Heart left ventricle (tissue), 16 donors: ENCODE measurements at places on chromosomes 4 and X. TPM values are rescaled to one million over a fixed set of nuclear protein-coding genes. Genes with fewer than 3 reads are reported as not detected.

Gene CT45A10
- not detected for total RNA-seq

Gene STAP1
- 1.1 TPM for total RNA-seq

Gene RHOH
- total RNA-seq: not detected

Gene CTAG1A
- not detected for total RNA-seq

Gene NDUFB11
- 133 TPM for total RNA-seq

Gene FGFRL1
- total RNA-seq: 90.7 TPM

Gene MAGEB2
- total RNA-seq: not detected

Gene EMCN
- total RNA-seq: 26.9 TPM

Gene POU3F4
- total RNA-seq: not detected

Gene MAGEA12
- total RNA-seq: not detected

Gene SLC6A14
- total RNA-seq: not detected

Gene TENM3
- 6.1 TPM for total RNA-seq

Gene P2RY8
- total RNA-seq: 1.5 TPM

Gene HAND2
- total RNA-seq: 107 TPM

Gene SYTL5
- total RNA-seq: 0.09 TPM

Gene PRKX
- 8.3 TPM for total RNA-seq

Gene GC
- not detected for total RNA-seq

Gene PPA2
- total RNA-seq: 64.1 TPM

Gene PPEF2
- not detected for total RNA-seq

Gene TRO
- total RNA-seq: 2.4 TPM

Gene SOX3
- not detected for total RNA-seq

Gene SFRP2
- total RNA-seq: 0.23 TPM

Gene CPZ
- 0.36 TPM for total RNA-seq

Gene LUZP4
- not detected for total RNA-seq

Gene FGF5
- not detected for total RNA-seq

Gene SPON2
- total RNA-seq: 13.7 TPM

Gene MGARP
- 7.8 TPM for total RNA-seq

Gene MTTP
- 3.6 TPM for total RNA-seq

Gene TMEM156
- not detected for total RNA-seq

Gene DACH2
- total RNA-seq: not detected

Gene DGKQ
- total RNA-seq: 4.9 TPM

Gene PNPLA4
- 76.3 TPM for total RNA-seq

Gene S100G
- not detected for total RNA-seq

Gene PNMA6F
- total RNA-seq: not detected

Gene KANTR
- total RNA-seq: 9.2 TPM

Gene HTR2C
- total RNA-seq: not detected

Gene CLDN22
- total RNA-seq: not detected

Gene PABPC1L2A
- total RNA-seq: not detected

Gene CYBB
- total RNA-seq: 13.6 TPM

Gene CHRDL1
- total RNA-seq: 0.62 TPM

Gene SLC10A4
- total RNA-seq: 0.45 TPM

Gene SYTL4
- 5.4 TPM for total RNA-seq

Gene CLDN2
- total RNA-seq: not detected

Gene FAT4
- 11.8 TPM for total RNA-seq

Gene PWWP3B
- total RNA-seq: 14.7 TPM

Gene TMEM31
- not detected for total RNA-seq

Gene NLGN3
- total RNA-seq: 0.14 TPM

Gene PCDH18
- total RNA-seq: 4.0 TPM

Gene FUNDC1
- 23.7 TPM for total RNA-seq

Gene IGSF1
- 1.1 TPM for total RNA-seq

Gene CRMP1
- 0.83 TPM for total RNA-seq

Gene LIMCH1
- total RNA-seq: 233 TPM

Gene CFAP47
- total RNA-seq: not detected

Gene VCX3B
- not detected for total RNA-seq

Gene ZDHHC9
- 17.3 TPM for total RNA-seq

Gene AWAT2
- total RNA-seq: not detected

Gene MSX1
- 7.4 TPM for total RNA-seq

Gene TLR2
- total RNA-seq: 47.8 TPM

Gene RASSF6
- 0.11 TPM for total RNA-seq
